ENCODE measurements at places on chromosomes 6 and 20.

GRCh38 chr6:72974276-72974675 is 251.0 kb downstream of the KHDC1L start:
- DNase-seq: no peak

DNA sequence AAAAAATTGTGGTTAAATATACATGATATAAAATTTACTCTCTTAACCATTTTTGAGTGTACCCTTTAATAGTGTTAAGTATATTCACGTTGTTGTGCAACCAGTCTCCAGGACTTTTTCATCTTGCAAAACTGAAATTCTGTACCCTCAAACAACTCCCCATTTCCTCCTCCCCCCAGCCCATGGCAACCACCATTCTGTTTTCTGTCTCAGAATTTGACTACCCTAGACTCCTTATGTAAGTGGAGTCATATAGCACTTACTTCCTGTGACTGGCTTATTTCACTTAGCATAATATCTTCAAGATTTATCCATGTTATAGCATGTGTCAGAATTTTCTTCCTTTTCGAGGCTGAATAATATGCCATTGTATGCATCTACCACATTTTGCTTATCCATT is 5.1 kb downstream of the VPS16 start:
- DNase-seq: no peak

- DNase-seq: no peak
Observed at GRCh38 chr6:89483111-89483720, 50.3 kb downstream of the ANKRD6 start.

- no peak for DNase-seq
Observed at GRCh38 chr20:38299963-38300362, 4.0 kb upstream of the BPI start.

DNA sequence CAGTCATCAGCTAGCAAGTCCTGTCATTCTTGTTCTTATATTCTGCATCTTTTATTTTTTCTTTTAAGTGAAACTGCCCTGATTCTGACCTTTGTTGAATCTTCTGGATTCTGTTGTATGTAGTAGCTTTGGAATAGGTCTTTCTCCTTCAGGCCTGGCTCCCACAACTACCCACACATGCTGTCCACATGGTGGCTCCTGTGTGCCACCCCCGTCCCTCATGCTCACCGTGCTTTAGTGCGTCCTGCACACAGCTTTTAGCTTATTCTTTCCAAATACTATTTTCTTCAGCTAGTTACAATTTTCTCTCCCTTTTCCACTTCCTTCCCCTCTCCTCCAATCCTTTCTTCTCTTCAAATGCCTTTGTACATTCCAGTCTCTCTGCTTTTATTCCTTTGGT is 61.8 kb downstream of the CTNNBL1 start:
- DNase-seq: no peak

GRCh38 chr6:78966542-78966941 is 99.2 kb downstream of the IRAK1BP1 start:
- no peak for DNase-seq

- DNase-seq: peak; percentile 39
Observed at GRCh38 chr6:18147160-18147559, 7.7 kb downstream of the TPMT start.

DNA sequence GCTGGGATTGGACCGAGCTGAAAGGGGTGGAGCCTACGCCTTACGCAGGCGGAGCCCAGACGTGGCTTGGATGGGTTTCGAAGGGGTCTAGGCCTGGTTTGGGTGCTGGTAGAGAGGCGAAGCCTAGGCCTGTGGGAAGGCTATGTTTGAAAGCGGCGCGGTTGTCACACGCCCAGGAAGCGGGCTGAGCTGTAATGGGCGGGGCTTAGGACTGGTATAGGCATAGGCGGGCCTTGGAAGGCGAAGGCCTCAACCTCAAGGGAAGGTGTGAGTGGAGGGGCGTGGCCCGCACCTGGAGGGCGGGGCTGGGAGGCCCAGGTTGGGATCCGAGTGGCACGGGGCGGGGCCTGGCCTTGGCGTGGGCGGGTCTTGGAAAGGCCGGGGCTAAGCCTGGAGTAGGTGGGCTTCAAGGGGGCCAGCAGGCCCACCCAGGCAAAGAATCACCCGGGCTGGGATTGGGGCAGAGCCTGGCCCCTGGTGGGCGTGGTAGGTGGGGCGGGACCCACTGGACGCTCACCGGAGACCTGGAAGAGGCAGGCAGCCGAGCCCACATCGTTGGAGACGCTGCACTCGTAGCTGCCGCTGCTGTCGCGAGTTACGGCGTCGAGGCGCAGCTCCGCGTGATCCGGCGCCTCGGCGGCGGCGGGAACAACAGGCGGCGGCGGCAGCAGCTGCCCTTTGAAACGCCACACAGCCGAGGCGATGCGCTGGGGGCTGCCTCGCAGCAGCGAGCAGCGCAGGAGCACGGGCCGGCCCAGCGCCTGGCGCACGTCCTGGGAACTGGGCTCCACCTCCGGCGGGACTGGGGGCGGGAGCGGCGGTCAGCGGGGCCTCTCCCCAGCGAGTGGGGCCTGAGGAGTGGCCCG is 49.0 kb downstream of the MDGA1 start:
- DNase-seq: no peak

DNA sequence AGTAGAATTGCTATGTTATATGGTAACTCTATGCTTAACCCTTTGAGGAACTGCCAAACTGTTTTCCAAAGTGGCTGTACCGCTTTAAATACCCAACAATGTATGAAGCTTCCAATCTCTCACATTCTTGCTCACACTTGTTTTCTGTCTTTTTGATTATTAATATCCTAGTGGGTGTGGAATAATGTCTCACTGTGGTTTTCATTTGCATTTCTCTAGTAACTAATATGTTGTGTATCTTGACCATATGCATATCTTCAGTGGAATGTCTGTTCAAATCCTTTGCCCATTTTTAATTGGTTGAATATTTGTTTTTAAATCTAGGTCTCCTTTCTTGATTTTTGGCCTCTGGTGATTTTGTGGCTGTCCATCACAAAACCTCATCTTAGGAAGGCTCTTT is 177.8 kb upstream of the PLCB4 start:
- no peak for DNase-seq

DNA sequence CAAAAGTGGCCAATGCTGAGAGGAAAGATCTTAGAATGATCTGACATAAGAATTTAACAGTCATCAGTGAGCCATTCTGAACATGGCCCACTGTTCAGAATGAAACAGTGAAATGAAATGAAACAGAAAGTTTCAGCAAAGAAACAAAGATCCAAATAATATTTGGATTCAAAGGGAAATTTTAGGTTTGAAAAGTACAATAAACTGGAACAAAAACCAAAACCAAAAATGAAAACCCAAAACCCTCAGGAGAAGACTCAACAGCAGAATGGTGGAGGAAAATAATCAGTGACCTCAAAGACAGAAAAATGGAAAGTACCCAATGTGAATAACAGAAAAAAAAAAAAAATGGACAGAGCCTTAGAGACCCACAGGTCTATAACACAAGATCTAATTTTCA is 66.1 kb upstream of the EMILIN3 start:
- DNase-seq: no peak

GRCh38 chr20:21796059-21796458 is 90.6 kb downstream of the PAX1 start:
- DNase-seq: peak; percentile 15

DNA sequence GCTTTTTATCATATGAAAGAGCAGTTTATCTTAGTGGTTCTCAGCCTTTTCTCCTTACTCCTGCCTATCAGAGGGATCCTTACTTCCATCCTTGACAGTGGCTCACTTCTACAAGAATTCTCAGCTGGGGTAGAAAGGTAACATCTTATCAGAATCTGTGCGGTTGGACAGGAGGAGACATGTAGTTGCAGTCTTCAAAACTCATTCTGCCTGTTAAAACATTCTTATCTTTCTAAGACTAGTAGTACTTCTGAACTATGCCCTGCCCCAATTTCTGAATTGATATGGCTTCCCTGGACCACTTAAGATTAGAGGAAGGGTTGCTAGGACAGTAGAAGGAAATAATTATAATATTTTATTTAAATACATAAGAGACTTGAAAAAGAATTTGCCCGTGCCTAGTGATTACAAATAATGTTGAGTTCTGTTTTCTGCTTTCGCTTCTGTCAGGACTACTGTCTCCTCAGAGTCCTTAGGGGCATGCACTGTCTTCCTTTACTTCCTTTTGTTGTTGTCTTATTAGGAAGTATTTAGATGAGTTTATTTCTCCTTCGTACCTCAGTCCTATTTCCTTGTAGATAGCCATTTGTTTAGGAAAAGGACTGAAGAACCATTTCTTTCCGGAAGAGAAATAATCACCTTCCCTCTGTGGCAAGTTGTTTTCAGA is 24.9 kb downstream of the BLTP3A start:
- DNase-seq: peak; percentile 10

DNA sequence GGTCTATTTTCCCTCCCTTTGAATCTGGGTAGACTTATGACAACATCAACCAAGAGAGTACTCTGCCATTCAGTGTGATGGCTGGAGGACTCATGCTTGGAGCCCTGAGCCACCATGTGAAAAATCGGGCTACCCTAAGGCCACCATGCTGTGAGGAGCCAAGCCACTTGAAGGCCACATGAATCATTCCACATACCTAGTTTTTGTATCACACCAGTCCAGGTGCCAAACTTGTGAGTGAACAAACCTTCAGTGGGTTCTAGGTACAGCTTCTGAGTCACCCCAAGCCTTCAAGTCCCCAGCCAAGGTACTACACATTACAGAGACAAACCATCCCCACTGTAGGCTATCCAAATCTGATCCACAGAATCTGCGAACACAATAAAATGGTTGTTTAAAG is 37.4 kb upstream of the E2F3 start:
- DNase-seq: no peak

DNA sequence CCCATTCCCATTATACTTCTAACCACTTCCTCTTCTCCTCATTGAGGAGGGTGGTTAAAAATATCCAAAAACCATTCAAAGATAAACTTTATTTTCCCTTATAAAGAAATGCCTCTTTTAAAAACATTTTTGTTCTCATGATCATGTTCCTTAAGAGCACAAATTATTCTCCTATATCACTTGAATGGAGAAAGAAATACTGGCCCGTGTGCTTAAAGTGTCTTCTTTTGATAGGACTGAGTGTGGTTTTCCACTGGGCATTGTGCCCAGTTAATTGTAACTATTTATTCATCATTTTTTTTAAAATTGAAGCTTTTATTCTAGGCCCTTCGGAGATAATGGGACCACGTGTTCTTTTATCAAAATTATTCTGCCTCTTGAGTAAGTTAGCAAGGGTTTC is 871.5 kb downstream of the QKI start:
- DNase-seq: no peak

DNA sequence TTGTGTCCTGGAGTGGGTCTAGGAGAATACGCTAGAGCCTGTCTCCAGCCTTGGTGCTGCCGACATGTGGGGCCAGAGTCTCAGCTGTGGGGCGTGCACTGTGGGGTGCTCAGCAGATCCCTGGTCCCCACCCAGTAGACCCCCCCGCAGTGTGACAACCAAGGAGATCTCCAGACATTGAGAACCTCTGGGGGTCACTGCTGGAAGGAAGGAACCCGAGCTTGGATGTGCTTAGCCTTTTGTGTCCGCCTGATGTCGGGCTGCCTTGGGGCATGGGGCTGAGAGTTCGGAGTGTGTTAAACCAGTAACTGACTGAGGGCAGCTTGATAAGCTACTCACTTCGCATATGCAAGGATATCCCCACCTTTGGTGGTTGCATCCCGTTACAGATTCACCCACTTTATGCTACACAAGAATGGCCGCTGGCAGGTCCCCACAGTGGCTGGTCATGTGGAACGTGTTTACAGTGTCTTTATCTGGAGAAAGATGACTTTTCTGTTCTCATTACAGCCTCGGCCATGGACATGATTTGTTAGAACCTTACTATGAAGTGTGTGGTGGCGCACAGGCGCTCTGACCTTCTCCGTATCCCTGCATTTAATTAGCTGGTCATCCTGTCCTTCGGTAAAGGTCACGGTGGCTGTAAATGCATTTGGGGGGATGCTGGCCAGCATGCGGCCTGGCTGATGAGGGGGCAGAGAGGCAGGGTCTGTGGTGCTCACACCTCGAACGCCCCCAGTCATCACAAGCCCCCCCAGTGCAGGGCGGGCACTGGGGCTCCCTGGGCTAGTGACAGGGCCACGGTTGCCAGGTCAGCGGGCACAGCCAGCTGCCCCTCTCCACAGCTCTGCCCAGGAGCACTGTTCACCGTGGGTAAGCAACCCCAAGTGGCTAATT is 366.8 kb downstream of the TAF4 start:
- no peak for DNase-seq

- peak; percentile 3 for DNase-seq
Observed at GRCh38 chr6:139820210-139820609, 445.8 kb upstream of the CITED2 start.

DNA sequence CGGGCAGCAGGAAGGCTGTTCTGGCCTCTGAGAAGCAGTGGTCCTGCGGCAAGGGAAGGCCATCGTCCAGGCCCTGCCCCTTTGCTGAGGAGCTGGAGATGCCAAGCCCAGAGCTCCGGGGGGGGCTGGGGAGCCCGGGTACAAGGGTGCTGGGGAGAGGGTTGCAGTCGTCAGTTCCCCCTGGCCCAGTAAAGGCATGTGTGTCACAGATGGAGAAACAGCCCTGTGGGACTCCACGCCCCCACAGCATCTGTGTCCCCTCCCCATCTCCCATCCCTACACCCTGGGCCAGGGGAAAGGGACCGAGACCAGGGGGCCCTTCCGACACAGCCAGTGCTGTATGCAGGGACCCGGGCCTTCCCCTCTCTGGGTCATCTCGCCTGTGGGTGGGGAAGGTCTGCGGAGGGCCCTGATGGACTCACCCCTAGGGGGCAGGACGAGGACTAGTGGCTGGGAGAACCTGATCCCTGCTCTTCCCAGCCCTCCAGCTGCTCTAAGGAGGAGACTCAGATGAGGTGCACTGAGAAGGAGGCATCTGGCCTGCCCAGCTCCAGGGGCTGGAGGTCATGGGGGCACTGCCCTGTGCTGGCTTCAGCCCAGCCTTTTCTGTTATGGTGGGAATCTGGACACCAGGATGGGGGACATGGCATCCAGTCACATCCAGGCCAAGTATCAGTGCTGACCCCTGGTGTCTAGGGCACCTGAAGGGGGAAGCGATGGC is 609 bp downstream of the MYL9 start:
- DNase-seq: peak; percentile 47

- DNase-seq: peak; percentile 40
Observed at GRCh38 chr6:169291148-169291547, 37.5 kb upstream of the THBS2 start.

DNA sequence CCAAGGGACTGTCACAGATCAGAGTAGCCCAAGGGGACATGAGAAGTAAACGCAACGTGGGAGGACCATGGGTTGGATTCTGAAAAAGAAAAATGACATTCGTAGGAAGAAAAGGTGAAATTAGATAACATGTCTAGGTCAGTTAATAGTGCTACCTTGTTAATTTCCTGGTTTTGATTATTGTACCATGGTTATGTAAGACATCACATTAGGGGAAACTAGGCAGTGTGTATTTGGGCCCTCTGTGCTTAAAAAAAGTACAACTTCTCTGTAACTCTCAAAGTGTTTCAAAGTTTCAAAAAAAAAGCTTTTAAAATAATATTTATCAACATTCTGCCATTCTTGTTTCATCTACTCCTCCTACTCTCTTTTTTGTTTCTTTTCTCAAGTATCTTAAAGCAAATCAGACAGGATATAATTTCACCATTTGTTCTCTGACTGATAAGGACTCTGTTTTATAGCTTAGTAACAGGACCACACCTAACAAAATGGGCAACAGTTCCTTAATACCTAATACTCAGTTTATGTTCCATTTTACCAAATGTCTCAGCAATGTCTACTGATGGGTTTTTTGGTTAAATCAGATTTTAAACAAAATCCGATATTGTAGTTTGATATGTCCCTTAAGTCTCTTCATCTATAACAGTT is 97.1 kb upstream of the PLCB4 start:
- DNase-seq: no peak
